ENCODE measurements at places on chromosomes 2 and 18.

GRCh38 chr2:85179541-85179940, 46.3 kb downstream of the TCF7L1 start:
- DNase-seq: no peak

- no peak for DNase-seq
These were observed 288.1 kb upstream of the TFPI start for GRCh38 chr2:187842315-187842714.

DNA sequence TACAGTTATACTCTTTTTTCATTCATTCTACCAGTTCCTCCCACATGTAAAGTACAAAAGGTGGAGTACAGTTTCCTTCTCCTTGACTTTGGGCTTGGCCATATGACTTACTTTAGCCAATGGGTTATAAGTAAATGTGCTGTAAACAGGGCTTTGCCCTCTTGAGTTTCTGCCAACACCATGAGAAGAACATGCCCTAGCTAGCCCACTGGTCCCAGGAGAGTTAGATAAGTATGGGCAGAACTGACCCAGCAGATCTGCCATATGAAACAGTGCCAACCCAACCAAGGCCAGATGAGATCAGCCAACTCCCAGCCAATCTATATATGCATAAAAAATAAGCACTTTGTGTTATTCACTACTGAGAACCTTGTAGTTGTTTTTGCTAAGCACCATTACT, 25.5 kb downstream of the ZC3H8 start:
- DNase-seq: peak; percentile 24

DNA sequence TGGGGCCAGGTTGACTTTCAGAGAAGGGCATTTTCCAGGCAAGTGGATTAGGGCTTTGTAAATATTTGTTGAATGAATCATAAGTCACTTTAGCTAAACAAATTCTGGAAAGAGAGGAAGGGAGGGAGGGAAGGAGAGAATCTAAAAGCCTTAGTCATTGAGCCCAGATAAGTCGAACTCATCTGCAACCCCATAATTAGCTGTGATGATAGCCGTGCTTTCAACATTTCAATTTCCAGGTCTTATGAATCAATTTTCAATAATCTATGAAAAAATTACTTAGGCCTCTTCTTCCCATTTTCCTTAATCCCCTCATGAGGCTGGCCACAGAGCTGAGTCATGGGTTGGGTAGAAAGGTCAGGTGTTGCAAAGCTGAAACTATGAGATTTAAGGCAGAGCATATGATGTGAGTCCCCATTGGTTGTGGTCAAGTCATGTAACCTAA, 111.9 kb upstream of the MAPRE2 start:
- no peak for DNase-seq

GRCh38 chr2:99636144-99637034, 146.6 kb upstream of the REV1 start:
- no peak for DNase-seq

GRCh38 chr2:33335516-33335915, 140.9 kb upstream of the RASGRP3 start:
- no peak for DNase-seq

GRCh38 chr2:137968477-137969417, 4.5 kb downstream of the HNMT start:
- DNase-seq: no peak

DNA sequence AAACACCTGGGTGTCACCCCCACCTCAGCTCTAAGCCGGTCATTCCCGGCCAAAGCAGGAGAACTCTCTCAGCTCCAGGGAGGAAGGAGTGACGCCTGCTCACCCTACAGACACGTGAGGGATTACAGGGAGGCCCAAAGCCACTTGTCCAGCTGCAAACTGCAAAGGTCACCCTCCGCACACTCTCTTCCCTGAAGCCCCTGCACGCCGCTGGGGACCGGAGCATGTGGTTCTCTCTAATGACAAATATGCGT, 108.0 kb upstream of the ID2 start:
- DNase-seq: no peak

GRCh38 chr2:20494241-20494640, 47.4 kb downstream of the RHOB start:
- DNase-seq: no peak

- no peak for DNase-seq
These were observed 9.4 kb upstream of the PDE1A start for GRCh38 chr2:182436252-182436651.

DNA sequence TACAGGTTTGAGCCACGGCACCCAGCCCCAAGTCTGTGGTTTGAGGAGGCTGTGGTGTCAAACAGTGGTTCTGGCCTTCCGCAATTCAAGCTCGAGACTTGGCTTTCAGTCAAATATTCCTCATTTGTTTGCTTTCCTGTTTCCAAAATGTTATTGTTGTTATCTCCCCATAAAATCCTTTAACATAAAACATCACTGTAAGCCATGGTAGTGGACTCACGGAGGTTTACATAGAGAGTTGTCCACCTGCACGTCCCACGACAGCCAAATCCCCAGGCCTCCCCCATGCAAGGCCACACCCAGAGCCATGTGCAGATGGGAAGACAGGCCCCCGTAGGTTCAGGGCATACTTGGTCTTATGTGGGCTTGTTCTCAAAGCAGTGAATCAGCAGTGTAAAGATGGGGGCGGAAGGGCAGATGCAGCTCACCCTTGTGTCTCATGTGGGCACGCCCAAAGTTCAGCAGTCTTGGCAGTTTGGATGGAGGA, 18.9 kb upstream of the ST3GAL5 start:
- no peak for DNase-seq

- DNase-seq: no peak
These were observed 113.9 kb downstream of the MYO5B start for GRCh38 chr18:50080932-50081560.

- DNase-seq: no peak
These were observed 18.7 kb downstream of the ELAC1 start for GRCh38 chr18:50986360-50987087.

- no peak for DNase-seq
These were observed 362.2 kb upstream of the KCNH7 start for GRCh38 chr2:163200741-163201140.

DNA sequence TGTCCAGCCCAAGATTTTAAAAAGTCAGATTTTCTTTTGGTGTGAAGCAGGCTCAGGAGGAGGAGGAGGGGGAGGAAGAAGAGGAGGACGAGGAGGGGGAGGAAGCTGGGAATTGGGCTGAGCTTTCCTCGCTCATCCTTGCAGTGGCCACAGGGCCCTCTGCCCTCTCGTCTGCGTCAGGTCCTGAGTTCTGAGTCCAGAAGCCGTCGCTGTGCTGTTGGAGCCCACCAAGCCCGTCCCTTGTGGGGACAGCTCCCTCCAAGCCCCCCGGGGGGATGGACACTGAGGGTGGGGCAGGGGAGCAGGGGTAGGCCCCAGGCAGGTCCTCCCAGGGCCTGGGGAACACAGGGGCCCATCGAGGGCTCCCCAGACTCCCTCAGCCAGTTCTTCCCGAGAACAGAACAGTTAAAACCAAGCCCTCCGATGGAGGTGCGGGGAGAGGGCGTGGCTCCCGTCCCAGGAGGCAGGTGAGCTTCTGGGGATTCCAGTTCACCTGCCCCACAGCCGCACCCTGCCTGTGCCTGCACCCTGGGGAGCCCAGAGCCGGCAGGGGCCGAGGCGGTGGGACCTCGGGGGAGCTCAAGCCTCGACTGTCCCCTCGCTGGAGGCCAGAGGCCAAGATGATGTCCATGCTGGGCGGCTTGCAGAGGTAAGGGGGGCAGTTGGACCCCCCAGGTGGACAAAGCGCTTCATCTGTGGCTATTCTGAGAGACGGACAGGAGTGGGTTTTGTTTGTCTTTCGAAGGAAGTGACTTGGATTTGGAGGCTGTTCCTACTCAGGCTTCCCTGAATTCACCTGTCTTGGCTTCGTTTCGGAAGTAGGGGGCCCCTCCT, at the start of gene GAL3ST2:
Gene GAL3ST2, plus strand, starts transcription at position 487 of the 834 bp plus-strand sequence. Its CDS starts 134 bp downstream, at position 621.
- DNase-seq: no peak

- no peak for DNase-seq
These were observed 874 bp downstream of the NDUFAF7 start for GRCh38 chr2:37232131-37232933.

- DNase-seq: no peak
These were observed 530.1 kb upstream of the CDH2 start for GRCh38 chr18:28707006-28707405.

DNA sequence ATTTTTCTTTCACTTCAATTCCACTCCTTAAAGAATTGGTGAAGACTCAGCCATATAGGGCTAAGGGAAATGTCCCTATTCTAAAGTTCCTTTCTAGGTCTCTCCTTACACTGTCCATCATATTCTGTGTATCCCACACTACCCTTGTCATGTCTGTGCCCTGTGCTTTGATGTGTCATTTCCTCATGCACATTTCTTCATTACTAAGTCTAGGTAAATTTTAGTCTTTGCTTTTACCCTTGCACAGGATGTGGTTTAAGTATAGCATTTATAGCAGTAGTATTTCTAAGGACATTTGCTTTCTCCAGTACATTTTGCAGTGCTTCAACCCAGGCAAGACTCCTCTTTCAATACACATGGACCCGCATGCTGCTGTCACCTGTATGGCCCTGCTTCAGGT, 221.5 kb upstream of the ACVR2A start:
- no peak for DNase-seq

- DNase-seq: no peak
These were observed 157.4 kb downstream of the TAF4B start for GRCh38 chr18:26383454-26384270.

GRCh38 chr18:58347135-58347534, 281.8 kb downstream of the ALPK2 start:
- no peak for DNase-seq

- DNase-seq: no peak
These were observed 91.1 kb downstream of the INHBB start for GRCh38 chr2:120436885-120437603.

DNA sequence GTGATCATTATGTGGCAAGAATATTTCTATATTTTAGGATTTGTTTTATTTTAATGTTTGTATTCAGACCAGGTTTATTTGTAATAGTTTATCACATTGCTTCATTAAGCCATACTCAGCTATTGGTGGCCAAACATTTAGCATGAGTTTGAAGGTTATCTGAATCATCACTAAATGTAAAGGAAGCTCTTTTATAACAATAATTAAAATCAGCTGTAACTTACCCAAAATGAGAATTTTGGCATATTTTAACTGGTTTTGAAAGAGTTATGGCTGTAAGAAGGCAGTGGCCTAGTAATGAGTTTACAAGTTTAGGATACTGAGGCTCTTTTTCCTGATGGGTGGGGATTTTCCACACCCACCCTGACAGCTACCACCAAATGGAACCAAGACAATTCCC, 177.8 kb downstream of the EN1 start:
- DNase-seq: no peak

DNA sequence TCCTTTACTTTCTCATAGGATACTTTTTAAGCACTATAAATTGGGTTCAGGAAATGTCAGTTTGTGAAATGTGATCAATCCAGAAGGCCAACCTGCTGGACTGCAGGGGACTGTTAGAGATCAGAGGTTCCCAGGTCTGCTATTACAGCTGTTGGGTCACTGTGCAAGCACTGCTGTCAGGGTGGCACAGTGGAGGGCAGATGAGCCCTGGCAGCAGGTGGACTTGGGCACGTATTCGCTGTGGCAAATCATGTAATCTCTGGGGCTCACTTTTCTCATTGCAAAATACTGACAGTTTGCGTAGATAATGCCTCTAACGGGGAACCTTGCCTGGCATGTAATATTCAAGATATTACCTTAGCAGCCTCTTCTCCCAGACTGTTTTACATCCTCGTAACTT, 18.1 kb downstream of the RAB31 start:
- DNase-seq: no peak

GRCh38 chr2:217946051-217946450, 56.7 kb downstream of the TNS1 start:
- no peak for DNase-seq

- DNase-seq: peak; percentile 9
These were observed 17.1 kb upstream of the CNNM3 start for GRCh38 chr2:96798733-96799622.

DNA sequence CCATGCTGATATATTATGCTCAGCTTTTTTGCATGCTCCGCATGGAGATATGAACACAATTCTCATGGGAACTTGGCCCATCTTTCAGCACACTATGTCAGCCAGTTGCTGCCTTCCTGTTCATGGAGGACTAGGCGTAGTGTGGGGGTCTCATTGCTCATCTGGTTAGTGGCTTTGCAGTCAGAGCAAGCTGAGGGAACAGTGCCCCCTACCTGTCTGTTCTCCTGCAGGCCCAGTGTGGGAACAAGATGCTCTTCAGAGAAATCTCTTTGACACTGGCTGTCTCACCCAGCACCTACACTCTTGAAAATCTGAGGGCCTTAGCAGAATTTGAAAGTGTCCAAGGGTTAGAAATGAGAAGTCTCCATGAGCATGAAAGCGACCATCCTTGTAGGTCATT, 47.1 kb downstream of the SPTBN1 start:
- no peak for DNase-seq

DNA sequence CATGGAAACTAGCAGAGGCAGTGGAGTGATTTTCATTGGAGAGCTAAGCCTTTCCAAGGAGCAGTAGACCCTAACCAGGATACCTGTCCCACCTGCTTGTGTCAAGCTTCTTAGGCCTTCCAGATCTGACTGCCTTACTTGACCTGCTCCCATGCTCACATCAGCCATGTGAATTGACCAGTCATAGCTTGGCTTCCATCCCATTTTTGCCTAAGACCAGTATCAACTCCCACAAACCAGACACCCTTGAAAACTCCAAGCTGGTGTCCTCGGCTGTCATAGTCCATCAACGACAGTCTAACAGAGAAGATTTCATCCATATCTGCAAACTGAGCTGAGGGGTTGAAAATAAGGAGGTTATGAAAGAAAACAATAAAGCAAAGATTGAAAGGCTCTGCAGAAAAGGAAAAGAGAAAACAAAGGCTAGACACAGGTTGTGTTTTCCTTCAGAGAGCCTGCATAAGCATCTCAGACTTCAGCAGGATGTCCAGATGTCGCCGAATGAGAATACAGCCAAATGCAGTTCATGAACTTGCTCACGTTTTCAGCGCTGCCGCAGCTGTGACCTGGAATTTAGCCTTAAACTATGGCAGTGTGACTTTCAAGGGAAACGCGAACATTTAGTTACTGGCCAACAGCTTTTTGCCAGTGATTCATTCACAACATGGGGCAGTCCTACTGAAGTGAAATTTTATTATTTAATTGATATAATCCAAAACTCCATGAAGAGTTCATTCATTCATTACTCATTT, 868.1 kb upstream of the ID2 start:
- no peak for DNase-seq

GRCh38 chr2:181742922-181743722, 62.8 kb upstream of the NEUROD1 start:
- no peak for DNase-seq

GRCh38 chr2:147450661-147451510, 393.9 kb upstream of the ACVR2A start:
- no peak for DNase-seq

DNA sequence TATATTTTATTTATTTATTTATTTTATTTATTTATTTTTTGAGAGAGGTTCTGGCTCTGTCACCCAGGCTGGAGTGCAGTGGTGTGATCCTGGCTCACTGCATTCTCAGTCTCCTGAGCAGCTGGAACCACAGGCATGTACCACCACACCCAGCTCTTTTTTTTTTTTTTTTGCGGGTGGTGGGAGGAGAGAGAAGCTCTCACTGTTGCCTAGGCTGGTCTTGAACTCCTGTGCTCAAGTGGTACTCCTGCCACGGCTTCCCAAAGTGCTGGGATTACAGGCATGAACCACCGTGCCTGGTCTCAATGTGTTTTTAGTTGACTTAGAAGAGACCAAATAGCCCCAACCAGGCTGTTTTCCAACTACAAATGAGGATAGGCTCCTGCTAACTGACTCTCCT, 80.7 kb downstream of the PDCL3 start:
- no peak for DNase-seq

- DNase-seq: no peak
These were observed 20.4 kb upstream of the DAPL1 start for GRCh38 chr2:158774681-158775080.

- no peak for DNase-seq
These were observed 217.7 kb downstream of the SOCS6 start for GRCh38 chr18:70506511-70506910.
